Aortic smooth muscle cell (primary cell): ENCODE measurements at places on chromosomes 6 and 20. TPM values are rescaled to one million over a fixed set of nuclear protein-coding genes. Genes with fewer than 3 reads are reported as not detected.

The PXDC1 gene
- 49.0 and 49.4 TPM in 2 replicates for total RNA-seq

The AVP gene
- not detected in 2 replicates for total RNA-seq

The LY6G6D gene
- total RNA-seq: not detected in 2 replicates

The TPMT gene
- 17.7 and 19.0 TPM in 2 replicates for total RNA-seq

The CST2 gene
- 2.8 and 10.8 TPM in 2 replicates for total RNA-seq

The SYNDIG1 gene
- total RNA-seq: 3.2 and 5.1 TPM in 2 replicates

The C20orf202 gene
- not detected in 2 replicates for total RNA-seq

The SAMD3 gene
- total RNA-seq: 7.2 and 7.3 TPM in 2 replicates

The SNAI1 gene
- total RNA-seq: 0.68 and 0.79 TPM in 2 replicates

The CTCFL gene
- not detected in 2 replicates for total RNA-seq

The PDYN gene
- under 0.01 TPM in 1 of 2 replicates, not detected in the other for total RNA-seq

The ZFP64 gene
- total RNA-seq: 5.5 and 9.3 TPM in 2 replicates

The BPIFB1 gene
- not detected in 2 replicates for total RNA-seq

The TFAP2A gene
- total RNA-seq: 0.40 and 0.44 TPM in 2 replicates

The GNRH2 gene
- total RNA-seq: 0.26 and 0.50 TPM in 2 replicates

The C6orf163 gene
- total RNA-seq: 1.5 and 2.1 TPM in 2 replicates

The RNF182 gene
- total RNA-seq: 0.06 and 0.40 TPM in 2 replicates

The SIRPB1 gene
- total RNA-seq: not detected in 2 replicates

The DNMT3B gene
- 2.2 and 2.9 TPM in 2 replicates for total RNA-seq

The HLA-DQB1 gene
- not detected in 2 replicates for total RNA-seq

The DUSP15 gene
- total RNA-seq: 1.6 and 2.5 TPM in 2 replicates

The TINAG gene
- total RNA-seq: not detected in 2 replicates

The CGA gene
- total RNA-seq: not detected in 2 replicates

The OOEP gene
- total RNA-seq: not detected in 2 replicates

The SLC17A1 gene
- not detected in 2 replicates for total RNA-seq

The HECA gene
- total RNA-seq: 25.0 and 26.7 TPM in 2 replicates

The SUN5 gene
- not detected in 2 replicates for total RNA-seq
